ENCODE measurements at places on chromosomes 1 and 21.
A peak's percentile ranks its signal among the peaks of the same experiment; 100 is the strongest.

DNA sequence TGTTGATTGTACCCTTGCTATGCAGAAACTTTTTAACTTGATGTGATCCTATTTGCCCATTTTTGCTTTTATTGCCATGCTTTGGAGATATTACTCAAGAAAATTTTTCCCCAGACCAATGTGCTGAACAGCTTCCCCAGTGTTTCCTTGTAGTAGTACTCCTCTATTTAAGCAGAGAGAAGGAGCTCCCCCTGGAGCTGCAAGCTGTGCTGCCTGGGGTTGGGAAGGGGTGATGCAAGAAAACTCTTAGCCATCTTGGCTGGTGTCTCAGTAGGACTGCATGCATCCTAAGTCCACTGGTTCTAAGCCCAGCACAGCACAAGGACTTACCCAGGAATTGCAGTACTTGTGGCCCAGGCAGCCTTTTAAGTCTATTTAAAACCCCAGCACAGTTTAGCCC is 121.6 kb downstream of the NTMT2 start:
- no peak for DNase-seq

DNA sequence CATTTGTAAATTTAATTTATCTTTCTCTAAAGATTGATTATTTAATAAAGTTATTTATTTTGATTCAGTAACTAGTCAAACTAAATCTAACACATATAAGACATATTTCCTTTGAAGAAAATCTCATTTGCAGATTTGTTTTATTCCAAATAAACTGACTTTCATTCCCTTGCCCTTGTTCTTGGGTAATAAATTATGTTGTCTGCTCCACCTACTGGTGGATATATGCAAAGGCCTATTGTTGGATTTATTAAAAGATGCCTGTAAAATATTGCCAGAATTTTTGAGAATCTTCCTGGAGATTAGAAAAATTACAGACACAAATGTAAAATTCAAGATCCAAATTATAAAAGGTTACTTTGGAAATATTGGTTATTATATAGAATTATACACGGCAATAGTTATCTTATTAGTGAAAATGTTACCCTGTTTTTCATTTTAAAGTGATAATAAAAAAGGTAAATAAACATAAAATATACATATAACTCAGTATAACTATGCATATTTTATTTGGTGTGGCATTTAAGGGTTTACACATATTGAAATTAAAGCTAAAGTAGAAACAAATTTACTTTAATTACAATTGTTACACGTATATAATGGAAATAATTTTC is 116.1 kb downstream of the SPATA17 start:
- peak; percentile 38 for DNase-seq

- DNase-seq, result no peak
Measured at GRCh38 chr1:80646053-80646452, 1154.7 kb upstream of the ADGRL2 start.

DNA sequence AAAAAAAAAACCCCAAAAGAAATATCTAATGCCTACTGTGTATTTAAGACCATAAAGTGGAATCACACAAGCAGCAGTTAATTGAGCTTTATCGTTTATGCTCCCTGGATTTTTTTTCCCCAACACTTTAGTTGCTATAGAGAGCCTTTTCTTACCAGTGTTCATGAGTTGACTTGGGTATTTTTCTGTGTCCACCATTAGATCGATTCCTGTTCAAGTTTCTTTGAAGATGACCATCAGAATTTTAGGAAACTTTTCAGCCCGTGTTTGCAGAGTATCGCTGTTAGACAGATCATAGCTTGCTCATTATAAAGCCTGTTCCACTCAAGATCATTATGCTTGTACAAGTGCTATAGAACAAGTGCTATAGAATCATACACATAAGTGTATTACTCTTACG is 1.5 kb downstream of the RALGPS2 start:
- DNase-seq, result no peak

GRCh38 chr1:87743256-87743655 is 414.6 kb downstream of the LMO4 start:
- no peak for DNase-seq

DNA sequence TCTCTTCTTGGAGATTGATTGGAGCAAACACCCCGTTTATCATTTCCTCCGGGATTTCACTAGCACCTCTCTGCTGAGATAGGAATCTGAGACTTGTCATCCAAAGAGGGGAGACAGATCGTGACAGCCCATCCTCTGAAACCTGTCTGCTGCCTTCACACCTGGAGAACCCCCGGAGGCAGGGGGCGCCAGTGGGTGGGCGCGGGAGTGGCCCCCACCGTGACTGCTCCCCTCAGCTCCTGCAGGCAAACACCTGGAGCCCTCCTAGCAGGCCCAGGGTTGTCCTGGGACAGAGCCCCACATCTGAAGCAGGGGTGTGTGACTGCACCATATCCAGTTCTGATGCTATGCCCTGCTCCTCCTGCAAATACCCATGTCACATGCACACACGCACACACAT is 209.5 kb upstream of the POU3F1 start:
- DNase-seq, result no peak

DNA sequence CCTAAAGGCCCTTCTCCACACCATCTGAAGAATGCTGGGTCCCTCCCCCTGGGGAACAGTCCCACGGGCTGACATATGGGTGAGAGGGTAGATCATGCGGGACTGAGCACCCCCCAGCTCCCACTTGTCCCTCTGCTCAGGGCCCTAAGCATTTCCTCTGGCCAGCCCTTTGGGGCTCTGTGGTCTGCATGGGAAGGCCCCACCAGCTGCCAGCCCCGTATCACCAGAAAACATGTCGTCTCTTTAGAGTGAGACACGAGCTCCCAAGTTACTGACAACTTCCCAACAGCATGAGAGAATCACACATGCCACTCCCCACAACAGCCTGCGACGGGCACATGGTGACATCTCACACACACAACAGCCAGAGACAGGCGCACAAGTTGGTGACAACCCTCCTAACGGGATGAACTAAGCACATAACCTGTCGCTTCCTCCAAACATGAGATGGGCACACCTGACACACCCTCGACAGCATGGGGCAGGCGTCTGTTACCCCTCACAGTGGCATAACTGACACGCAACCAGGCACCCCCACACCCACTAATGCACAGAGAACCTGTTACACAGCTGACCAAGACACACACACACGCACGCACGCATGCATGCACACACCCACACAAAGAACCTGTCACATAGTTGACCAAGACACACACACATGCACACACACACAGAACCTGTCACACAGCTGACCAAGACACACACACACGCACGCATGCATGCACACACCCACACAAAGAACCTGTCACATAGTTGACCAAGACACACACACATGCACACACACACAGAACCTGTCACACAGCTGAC is 41.2 kb downstream of the AHDC1 start:
- DNase-seq, result no peak

DNA sequence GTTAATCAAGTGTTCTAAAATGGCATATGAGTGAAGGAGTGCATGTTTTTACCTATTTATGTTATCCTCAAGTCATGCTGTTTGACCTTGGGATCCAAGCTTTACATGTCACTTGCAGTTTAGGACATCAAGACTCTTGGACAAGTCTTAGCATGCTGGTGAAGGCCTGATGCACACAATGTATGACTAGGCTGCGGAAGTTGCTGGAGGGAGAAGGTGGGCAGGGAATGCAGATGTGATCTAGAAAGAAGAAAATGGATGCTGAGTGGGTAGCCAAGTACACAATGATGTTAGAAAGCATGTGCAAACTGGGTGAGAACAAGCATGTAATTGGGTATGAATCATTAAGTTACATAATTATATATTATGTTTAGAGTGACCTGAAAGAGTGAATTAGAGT is 301.8 kb downstream of the BRINP2 start:
- no peak for DNase-seq

DNA sequence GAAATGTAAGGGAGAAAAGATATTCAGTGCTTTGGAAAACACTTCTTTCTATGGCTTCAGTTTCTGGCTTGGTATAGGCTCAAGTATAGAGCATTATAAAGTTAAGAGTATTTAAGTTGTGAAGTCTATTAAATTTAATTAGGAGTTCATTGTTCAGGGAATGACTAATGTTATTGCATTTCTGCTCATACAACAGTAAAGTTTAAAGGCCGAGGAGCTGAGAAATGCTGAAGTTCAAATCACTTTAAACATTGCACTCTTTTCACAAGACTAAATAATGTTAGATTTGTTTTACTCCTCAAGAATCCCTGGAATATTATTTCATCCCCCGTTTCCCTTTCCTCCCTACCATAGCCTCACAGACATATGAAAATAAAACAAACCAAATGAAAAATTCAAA is 30.1 kb downstream of the RGS5 start:
- DNase-seq, result no peak

DNA sequence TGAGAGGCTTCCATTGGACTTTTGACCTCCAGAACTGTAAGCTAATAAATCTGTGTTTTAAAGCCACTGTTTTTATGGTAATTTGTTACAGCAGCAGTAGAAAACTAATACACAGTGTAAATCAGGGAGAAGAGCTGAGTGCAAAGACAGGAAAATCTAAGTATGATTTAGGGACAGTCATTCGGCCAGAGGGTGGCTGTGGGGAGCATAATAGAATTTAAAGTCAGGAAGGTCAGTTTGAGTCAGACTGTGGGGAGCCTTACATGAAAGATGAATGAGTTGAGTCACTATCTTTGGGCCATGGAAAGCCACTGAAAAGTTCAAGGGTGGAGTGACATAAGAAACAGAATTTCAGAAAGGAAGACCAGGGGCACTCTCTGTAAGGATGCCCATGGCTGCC is 52.4 kb upstream of the SSX2IP start:
- no peak for DNase-seq

GRCh38 chr1:231842441-231842840 is 215.9 kb downstream of the DISC1 start:
- DNase-seq, result peak; percentile 48

DNA sequence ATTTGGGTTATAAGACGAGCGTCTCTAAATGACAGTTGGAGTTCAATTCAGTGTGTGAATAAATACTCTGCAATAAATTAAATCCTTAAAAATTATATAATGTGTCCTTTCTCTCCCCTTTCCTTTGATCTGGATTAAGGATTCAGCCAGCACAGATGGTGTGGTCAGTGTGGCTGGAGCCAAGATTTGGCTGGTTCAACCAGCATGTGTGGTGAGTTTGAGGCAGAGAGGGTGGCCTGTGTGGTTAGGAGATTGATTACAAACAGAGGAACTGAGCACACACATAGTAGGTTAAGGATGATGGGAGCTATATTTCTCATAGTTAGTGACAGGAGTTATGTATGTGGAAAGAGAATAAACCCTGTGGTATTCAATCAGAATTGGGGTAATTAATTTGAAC is 14.2 kb upstream of the AMIGO1 start:
- no peak for DNase-seq

DNA sequence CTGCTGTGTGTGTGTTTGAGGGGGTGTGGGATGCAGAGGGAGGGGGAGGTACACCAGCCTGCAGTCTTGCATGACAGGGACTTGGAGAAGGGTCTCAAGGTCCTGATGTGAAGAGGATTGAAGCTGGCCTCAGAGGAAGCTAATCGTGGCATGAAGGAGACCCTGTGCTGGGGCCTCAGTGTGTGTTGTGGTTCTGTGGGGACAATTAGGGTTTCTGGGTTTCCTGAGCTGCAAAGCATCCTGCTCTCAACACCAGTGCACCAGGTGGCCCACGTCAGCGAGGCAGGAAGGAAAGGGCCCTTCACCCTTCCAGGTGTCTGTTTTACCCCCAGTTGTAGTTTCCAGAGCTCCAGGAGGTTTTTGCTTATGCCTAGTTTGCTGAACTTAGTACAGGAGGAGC is 52.8 kb downstream of the TENT5C start:
- DNase-seq, result no peak

GRCh38 chr21:37368541-37369279 is 2.1 kb downstream of the DYRK1A start:
- peak; percentile 73 for DNase-seq

GRCh38 chr1:202213361-202214088 is 19.9 kb downstream of the LGR6 start:
- no peak for DNase-seq

- DNase-seq, result peak; percentile 75
Measured at GRCh38 chr1:160338580-160338979, 4.5 kb downstream of the COPA start.

GRCh38 chr1:84069236-84069845 is 70.4 kb upstream of the TTLL7 start:
- no peak for DNase-seq

DNA sequence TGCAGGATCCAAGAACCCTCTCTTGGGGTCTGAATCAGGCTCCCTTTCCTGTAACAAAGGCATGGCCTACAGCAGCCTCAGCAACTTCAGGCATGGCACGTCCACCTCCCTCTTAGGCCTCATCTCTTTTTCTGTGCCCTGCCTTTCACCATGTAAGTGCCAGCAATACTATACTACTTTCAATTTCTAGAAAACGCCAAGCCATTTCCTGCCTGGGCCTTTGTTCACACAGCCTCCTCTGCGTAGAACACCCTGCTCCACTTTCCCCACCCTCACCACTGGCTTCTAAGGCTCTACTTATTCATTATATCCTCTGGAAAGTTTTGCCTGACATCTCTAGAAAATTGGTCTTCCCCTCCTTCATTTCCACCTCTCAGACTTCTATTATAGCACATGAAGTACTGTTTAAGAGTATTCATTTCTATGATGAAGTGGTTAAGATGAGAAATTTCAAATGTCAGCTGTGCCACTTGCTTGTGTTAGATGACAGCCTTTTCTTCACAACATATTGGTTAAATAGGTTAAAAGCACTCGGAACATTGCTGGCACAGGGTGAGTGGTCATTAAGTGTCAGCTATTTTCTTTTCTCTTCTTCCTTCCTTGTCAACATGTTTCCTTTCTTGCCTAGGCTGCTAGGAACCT is 41.6 kb upstream of the VWA5B1 start:
- no peak for DNase-seq

DNA sequence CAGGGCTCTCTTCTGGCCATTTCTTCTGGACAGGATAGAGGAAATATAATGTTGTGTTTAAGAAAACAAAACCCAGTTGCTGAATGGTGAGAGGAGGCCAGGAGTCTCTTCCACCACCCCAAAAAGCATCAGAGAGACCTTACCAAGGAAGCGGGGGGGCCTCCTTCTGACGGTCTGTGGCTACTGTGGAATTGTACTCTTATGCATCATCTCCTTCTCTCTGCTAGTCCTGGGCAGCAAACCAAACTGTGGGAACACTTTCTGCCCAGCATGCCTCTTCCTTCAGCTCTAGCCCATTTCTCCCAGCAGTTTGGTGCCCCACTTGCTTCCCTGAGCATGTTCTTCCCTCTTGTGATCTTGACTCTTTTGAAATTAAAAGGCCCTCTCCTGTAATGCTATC is 157.7 kb downstream of the HHIPL2 start:
- DNase-seq, result no peak

DNA sequence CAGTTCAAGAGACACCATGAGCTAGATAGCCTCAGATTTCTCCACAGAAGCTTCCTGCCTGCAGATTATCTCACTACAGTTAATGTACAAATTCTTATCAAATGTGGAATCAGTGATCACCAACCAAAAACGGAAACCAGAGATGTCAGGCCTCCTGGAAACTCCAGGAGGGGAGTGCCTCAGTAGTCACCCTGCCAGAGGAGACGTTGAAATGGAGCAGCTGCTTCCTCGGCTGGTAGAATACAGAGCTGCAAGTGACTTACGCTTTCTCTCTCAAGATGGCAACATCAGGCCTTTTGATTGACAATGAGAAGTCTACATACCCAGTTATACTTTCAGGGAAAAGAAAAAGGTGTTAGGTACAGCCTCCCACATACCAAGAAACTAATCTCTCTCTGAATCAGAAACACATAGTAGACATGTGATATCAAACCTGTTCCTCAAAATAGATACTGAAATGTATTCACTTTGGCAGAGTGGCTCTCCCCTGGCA is 52.2 kb downstream of the ACP6 start:
- DNase-seq, result peak; percentile 10

GRCh38 chr21:16159213-16159970 is 429.6 kb downstream of the USP25 start:
- DNase-seq, result no peak

GRCh38 chr1:169427081-169427641 is at the start of gene CCDC181:
Gene CCDC181 (minus strand): TSS chr1:169427474. CDS start chr1:169424927, 2,547 bp downstream.
- no peak for DNase-seq
